SIG-M5 (cell line): ENCODE measurements at places on chromosomes 6 and 20.

DNA sequence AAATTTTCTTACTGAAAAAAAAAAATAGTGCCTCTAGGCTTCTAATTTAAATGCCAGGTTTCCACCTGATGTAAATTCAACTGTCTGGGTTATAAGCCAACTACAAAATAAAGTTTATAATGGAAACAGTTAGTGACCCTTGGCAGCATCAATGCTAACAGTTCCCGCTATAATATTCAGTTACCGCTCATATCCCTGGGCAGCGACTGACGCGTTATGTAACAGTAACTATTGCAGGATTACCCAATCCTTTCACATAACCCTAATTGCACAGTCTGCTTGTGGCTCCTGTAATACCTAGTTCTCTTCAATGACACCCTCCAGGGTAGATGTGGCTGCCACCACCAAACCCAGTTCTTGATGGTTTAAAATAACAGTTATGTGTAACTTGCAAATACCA lies 208.6 kb downstream of the MOXD1 start:
- DNase-seq = no peak

DNA sequence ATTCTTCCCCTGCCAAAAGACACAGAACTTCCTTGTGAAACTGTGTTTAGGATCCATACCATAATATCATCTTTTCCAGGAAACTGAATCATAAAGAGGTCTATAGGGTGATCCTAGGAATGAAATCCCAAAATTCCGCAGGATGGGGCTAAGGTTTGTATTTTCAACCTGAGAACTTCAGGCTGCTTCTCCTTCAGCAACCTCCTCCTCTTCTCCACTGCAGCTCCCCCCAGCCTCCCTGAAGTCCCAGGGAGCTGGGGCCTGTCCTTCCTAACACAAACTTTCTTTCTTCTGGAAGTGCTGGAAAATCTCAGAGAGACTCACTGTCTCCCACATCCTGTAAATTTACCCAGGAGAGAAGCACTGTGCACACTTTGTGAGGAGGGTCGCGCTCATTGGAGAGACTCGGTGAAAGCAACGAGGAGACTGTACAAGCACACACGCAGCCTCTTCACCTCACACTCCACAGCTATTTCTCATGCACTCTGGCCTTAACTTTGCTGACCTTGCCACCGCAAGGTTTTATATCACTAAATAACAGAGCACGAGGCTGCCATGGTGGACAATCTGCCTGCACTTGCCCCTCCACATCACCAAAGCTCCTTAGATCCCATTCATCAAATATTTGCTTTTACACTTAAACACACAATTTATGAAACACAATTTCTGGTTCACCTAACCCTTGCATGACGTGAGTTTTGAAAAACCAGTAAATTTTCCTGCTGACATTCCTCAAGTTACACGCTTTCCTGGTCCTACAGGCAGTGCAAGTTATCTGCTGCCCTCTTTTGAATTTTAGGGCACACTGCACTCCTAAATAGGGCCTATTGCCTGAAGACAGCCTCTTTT lies 14.3 kb downstream of the ID4 start:
- no peak for DNase-seq

GRCh38 chr6:152225241-152225934 lies 411.8 kb downstream of the SYNE1 start:
- no peak for DNase-seq

DNA sequence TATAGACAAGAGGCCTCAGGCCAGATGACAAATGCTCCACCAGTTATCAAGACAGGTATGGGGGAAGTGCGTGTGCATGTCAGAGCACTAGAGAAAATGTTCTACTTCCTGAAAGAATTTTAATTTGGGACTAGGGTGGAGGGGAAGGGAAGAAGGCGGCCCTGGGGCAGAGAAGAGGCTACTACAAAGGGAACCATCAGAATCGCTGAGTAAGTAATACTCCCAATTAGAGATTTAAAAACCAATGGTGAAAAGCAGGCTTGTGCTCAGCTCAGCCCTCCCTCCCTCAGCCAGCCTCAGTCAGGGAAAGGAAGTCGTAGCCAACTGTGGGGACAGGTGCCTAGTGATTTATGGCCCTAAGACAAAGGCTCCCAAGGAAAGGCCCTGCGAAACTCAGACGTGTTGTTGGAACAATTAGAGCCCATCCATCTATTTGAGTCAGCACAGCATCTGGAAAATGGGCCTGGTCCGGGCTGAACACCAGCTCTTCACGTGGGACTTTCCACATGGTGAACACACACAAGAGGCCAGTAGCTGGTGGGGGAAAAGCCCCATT lies 15.0 kb upstream of the MAFB start:
- no peak for DNase-seq

- no peak for DNase-seq
Observed at GRCh38 chr20:11350126-11351005, 567.3 kb upstream of the BTBD3 start.

DNA sequence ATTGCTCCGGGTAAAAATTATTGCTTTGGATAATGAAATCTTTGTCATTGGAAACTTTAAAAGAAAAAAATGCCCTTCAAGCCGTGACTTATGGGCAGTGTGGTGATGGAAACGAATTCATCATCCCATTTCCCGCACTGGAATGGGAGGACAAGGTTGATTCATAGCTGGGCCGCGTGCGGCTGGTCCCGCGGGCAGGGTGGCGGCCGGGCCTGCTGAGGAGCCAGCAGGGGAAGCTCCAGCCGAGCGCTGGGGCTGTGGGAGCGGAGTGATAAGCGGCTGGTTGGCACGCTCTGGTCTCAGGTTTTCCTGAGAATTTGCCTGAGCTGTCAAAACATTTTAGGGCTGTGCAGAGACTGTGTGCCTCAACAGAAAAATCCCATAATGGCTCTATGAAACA lies 351.7 kb downstream of the CDC5L start:
- DNase-seq = no peak

- DNase-seq = no peak
Observed at GRCh38 chr20:25079171-25079570, 2.8 kb downstream of the VSX1 start.

GRCh38 chr6:82251942-82252341 lies 4.4 kb upstream of the IBTK start:
- DNase-seq = no peak

DNA sequence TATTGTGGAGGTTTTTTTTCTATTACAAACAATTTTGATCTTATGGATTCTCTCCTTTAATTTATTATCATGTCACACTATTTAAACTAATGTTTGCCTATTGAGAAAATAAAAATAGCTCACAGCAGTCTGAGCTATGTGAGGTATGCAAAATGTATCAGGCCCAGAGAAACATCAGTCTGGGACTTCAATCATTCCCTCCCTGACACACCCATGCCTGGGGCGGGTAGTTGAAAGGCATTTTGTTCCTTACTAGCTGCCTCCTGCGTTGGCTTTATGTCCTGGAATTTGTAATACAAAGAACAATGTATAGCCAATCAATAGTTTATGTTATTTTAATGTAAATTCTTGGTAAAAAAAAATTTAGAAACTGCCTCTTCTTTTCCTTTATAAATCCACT lies 403.3 kb downstream of the EPM2A start:
- DNase-seq = no peak

- DNase-seq = no peak
Observed at GRCh38 chr6:24643920-24644319, 2.1 kb downstream of the KIAA0319 start.

- DNase-seq = no peak
Observed at GRCh38 chr6:129203190-129203900, 320.4 kb downstream of the LAMA2 start.

GRCh38 chr6:135600086-135600702 lies 102.7 kb upstream of the AHI1 start:
- DNase-seq = no peak

- DNase-seq = no peak
Observed at GRCh38 chr6:21478883-21479539, 114.5 kb upstream of the SOX4 start.

DNA sequence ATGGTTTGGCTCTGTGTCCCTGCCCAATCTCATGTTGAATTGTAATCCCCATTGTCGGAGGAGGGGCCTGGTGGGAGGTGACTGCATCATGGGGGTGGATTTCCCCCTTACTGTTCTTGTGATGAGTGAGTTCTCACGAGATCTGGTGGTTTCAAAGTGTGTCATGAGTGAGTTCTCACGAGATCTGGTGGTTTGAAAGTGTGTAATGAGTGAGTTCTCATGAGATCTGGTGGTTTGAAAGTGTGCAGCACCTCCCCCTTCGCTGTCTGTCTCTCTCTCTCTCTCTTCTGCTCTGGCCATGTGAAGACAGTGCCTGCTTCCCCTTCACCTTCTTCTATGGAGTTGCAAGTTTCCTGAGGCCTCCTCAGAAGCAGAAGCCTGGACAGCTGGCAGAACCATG lies 87.6 kb downstream of the MYLK4 start:
- no peak for DNase-seq

GRCh38 chr6:73898599-73898998 lies 202.6 kb downstream of the CD109 start:
- DNase-seq = no peak

- no peak for DNase-seq
Observed at GRCh38 chr6:122671251-122671650, 61.0 kb downstream of the PKIB start.

DNA sequence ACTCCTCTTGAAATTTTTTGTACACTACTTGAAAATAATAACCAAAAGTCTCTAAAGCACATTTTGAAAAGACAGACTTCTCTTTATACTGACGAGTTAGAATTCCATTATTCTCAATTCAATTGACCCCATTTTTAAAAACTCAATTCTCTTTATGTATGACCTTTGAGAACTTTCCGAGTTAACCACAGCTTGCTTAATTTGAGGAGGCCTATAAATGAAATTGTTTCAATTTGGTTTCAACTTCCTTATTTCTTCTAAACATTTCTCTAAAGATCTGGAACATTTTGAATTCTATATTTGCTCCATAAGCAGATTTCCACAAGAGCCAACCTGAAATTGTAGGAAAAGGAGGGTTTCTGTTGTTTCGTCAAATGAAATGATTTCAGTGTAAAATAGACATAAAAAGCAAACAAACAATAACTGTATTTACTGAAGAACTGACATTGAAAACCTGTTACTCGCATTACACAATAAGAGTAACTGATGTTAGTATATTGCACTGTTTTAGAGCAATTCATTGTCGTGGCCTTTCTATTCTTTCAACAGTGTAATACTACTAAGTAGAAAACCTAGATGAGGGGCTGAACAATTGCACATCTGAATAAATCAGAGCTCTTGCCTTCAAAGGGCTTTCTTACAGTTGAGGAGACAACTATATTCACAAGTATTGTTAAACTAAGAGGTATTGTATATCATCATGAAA lies 223.6 kb downstream of the HIVEP2 start:
- DNase-seq = peak; percentile 18

DNA sequence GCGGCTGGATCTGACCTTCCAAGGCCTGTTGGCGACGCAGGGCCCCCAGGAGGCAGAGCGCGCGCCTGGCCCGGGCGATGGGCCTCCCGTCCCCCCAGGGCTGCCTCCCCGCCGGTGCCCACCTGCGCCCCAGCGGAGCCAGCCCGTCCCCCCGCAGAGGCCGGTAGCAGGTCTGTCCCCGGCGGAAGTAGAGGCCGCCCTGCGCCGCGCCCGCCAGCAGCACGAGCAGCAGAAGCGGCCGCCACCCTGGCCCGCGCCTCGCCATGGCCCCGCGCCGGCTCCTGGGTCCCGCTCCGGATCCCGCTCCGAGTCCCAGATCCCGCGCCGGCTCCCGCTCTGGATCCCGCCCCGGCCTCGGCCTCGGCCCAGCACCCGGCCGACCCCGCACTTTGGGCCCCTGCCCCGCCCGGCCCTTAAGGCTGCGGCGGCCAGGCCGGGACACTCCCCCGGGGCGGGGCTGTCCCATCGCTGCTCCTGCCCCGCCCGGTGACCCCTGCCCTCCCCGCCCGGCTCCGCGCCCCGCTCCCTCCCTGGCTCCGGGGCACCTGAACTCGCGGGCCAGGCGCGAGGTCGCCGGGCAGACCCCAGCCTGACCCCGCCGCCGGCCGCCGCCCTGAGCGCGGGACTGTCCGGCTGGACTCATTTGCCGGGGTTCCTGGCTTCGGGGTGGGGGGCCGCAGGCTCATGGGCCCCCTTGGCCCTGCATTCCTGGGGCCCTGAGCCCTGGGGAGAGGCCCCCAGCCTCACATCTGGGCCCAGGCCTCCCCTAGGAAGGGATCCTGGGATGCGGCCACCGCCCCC lies at the start of gene CTSZ:
Gene CTSZ, minus strand, starts transcription at position 391 of the 801 bp plus-strand sequence. Its CDS starts 126 bp downstream, at position 265.
- no peak for DNase-seq

DNA sequence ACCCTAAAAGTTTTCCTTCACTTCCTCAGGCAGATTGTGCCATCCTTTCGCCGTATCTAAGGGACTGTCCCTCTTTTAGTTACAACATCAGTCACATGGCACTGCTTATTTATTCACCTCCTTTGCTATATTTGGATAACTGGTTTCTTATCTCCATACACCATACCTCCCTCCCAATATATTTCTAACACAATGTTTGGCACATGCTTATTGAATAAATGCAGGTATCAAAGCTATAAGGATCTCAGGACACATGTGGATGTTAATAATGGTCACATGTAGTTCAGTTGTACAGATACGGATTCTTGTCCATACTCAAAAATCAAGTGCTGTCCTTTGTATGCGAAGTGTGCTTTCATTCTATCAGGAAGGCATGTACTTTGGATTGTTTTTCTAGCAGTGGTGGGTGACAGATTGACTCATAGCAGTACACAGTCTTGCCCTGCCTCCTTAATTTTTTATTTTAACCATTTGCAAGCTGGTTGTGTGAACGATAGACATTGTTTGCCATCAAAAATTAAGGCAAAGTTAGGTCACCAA lies 407.1 kb upstream of the RUNX2 start:
- DNase-seq = no peak

GRCh38 chr6:19424853-19425252 lies 412.3 kb upstream of the ID4 start:
- no peak for DNase-seq

DNA sequence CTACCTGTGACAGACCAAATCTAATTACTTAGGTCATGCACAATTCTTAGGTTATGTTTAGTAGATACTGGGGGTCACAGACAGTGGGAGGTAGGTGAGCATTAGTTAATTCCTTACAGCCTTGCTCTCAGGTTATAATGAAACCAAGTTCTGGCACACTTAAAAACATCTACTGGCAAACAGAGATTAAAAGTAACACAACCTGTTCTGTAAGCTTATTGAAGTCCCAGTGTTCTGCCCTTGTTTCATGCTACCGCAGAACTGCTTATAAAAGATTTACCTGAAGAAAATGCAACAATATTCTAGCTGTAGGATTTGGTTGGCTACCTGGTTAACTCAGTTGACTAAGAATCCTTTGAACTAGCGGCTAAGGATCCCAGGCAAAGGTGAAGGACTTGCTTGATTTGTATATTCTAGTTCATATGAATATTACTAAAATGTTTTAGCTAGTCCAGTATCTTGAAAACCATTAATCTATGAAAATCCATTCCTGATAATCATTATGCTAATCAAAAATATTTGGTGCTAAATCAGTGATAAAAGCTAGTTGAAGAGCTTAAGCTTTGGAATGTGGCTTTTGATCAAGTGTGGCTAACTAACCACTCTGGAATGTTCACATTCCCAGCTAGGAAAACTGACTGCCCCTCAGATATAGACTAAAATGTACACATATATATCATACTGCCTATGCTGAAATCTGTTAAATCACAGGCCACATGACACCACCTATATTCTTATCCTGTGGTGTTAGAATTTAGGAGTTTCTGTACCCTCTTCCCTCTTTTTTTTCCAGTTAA lies 7.2 kb downstream of the PEX3 start:
- no peak for DNase-seq

- DNase-seq = no peak
Observed at GRCh38 chr20:18533491-18533890, 25.8 kb downstream of the SEC23B start.
